ENCODE measurements at places on chromosomes 5 and 9.

DNA sequence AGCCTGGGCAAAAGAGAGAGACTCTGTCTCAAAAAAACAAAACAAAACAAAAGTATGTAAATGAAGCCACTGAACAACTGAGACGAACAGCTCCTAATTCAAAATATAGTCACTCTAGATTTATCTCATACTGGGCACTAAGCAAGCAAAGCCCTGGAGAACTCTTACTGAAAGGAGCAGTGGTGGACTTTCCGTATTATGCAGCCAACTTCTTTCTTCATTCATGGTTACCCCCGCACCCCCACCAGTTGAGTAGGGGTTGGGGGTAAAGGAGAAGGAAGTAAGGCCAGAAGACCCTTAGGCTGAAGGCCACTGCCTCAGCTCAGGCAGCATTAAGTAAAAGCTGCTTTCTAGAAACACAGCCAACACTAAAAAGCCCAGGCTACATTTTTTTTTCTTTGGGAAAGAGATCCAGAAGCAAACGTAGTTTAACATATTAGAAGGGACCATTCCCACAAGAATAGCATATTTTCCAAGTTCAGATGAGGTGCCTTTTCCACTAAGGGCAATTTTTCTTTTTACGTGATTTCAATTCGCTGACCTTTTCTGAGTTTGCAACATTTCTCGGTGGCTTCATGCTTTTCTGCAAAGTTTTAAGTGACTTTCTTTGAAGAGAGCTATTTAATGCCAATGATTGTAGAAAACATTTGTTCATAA is 55.3 kb downstream of the MAPKAP1 start:
- no peak for DNase-seq

DNA sequence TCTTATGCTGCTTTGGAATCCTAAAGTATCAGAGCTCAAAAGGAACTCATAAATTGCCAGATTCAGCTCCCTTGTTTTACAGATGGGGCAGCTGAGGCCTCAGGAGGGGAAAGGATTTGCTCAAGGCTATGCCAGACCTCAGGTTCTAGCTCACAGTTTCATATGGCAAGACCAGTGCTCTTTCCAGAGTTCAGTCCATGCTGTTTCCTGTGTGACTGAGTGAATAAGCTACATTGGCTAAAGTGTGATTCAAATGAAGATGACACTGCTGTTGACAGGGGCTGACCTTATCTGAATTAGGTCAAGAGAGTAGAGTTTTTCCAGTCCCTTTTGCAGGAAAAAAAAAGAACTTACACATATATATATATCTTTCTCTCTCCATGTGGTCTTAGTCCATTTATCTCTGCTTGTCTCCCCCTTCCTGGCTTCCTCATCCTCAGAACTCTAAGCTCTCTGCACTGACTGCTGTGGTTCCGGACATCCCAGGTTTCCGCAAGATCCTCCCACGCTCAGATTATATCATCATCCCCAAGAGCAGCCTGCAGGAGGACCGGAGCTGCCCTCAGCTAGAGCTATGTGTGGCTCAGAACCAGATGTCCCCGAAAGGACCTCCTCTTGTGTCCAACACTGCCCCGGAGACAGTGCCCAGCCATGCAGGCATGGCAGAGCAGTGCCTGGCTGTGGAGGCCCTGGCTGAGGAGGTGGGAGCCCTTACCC is 9.3 kb downstream of the HMGXB3 start:
- DNase-seq = no peak

- no peak for DNase-seq
Observed at GRCh38 chr5:33641744-33642505, 201.2 kb downstream of the TARS1 start.

GRCh38 chr9:27212191-27212590 is 84.8 kb downstream of the EQTN start:
- DNase-seq = no peak

GRCh38 chr5:35058374-35058788 is 10.6 kb upstream of the AGXT2 start:
- DNase-seq = no peak

GRCh38 chr9:88464851-88465250 is 70.1 kb upstream of the NXNL2 start:
- no peak for DNase-seq

DNA sequence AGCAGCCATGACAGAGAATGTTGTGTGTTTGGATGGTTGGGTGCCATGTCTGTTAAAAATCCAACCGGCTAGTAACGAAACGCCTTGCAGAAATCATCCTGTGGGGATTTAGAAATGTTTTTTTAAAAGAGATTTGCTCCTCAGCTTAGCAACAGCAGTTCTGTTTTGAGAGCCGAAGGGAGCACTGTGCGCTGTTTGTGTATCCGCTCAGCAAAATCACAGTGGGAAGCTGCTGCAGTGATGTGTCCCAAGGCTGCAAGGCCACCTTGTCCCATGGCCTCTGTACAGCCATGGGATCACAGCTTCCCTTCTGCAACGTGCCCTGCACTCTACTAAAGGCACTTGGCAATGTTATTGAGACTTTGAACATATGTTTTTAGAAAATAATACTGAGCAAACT is 40.9 kb downstream of the TRIO start:
- no peak for DNase-seq
